MCF 10A (cell line): ENCODE measurements at places on chromosomes 7 and 10.

DNA sequence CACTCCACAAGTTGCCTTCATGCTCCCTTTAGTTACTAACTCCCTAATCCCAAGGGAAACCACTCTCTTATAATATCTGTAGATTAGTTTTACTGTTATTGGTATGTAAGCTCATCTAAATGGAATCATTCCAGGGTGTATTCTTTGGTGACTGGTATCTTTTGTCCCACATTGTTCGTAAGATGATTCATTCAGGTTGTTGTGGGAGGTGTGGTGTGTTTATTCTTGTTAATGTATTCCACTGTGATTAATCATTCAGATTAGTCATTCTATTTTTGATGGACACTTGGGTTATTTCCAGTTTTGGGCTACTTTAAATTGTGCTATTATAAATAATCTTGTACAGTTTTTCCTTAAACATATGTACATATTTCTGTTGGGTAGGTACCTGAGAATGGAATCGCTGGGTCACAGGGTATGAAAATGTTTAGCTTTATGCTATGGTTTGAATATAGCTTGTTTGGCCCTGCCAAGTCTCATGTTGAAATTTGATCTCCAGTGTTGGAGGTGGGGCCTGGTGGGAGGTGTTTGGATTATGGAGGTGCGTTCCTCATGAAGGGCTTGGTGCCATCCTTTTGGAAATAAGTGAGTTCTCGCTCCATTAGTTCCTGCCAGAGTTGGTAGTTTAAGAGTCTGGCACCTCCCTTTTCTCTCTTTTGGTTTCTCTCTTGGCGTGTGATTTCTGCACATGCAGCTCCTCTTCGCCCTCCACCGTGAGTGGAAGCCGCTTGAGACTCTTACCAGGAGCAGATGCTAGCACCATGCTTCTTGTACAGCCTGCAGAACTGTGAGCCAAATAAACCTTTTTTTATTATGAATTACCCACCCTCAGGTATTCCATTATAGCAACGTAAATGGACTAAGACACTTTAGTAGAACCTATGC lies 13.8 kb downstream of the BTRC start:
- H3K4me1 ChIP-seq = peaks cover 19% of the 10 kb centered on the region
- H3K4me3 ChIP-seq = peak overlapping the region; percentile 63
- H3K27ac ChIP-seq = peak overlapping the region; percentile 86
- H3K36me3 ChIP-seq = peaks cover 10% of the 10 kb centered on the region
- peak; percentile 91 for DNase-seq
- H3K27me3 ChIP-seq = no peaks in the 10 kb centered on the region

DNA sequence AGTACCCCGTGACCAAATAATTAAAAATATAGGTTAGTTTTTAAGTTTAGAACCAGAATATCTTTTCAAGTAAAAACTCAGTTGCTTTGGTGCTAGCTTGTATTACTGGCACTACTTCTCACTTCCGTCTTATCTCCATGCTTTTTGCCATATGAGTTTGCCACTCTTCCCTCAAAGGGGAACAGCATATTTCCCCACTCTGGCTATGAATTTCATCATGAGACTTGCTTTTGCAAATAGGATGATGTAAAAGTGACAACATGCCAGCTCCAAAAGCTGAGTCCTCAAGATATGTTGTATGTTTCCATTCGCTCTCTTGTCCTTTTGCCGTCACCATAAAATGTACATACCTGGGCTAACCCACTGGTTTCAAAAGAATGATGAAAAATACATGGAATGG lies 178.1 kb upstream of the SEMA3A start:
- H3K4me3 ChIP-seq = no peak overlapping the region
- H3K27me3 ChIP-seq = no peaks in the 10 kb centered on the region

- H3K27me3 ChIP-seq = no peaks in the 10 kb centered on the region
- no peak overlapping the region for H3K27ac ChIP-seq
- peaks cover 19% of the 10 kb centered on the region for H3K4me1 ChIP-seq
- no peaks in the 10 kb centered on the region for H3K36me3 ChIP-seq
- H3K4me3 ChIP-seq = no peak overlapping the region
Measured at GRCh38 chr10:35898716-35899440, 256.8 kb upstream of the FZD8 start.

- peak; percentile 37 for DNase-seq
- no peak overlapping the region for H3K27ac ChIP-seq
- no peaks in the 10 kb centered on the region for H3K36me3 ChIP-seq
Measured at GRCh38 chr10:88437411-88437810, 145.7 kb downstream of the RNLS start.

- H3K27ac ChIP-seq = no peak overlapping the region
- H3K4me1 ChIP-seq = no peaks in the 10 kb centered on the region
- peaks cover 10% of the 10 kb centered on the region for H3K27me3 ChIP-seq
- H3K4me3 ChIP-seq = no peak overlapping the region
- DNase-seq = no peak
Measured at GRCh38 chr10:130222381-130222780, 86.2 kb downstream of the GLRX3 start.

- no peaks in the 10 kb centered on the region for H3K27me3 ChIP-seq
- no peak for DNase-seq
- H3K27ac ChIP-seq = no peak overlapping the region
- no peaks in the 10 kb centered on the region for H3K36me3 ChIP-seq
- no peaks in the 10 kb centered on the region for H3K4me1 ChIP-seq
- no peak overlapping the region for H3K4me3 ChIP-seq
Measured at GRCh38 chr7:28823582-28823981, 134.5 kb downstream of the TRIL start.
